ENCODE measurements at places on chromosomes 6 and 20.

DNA sequence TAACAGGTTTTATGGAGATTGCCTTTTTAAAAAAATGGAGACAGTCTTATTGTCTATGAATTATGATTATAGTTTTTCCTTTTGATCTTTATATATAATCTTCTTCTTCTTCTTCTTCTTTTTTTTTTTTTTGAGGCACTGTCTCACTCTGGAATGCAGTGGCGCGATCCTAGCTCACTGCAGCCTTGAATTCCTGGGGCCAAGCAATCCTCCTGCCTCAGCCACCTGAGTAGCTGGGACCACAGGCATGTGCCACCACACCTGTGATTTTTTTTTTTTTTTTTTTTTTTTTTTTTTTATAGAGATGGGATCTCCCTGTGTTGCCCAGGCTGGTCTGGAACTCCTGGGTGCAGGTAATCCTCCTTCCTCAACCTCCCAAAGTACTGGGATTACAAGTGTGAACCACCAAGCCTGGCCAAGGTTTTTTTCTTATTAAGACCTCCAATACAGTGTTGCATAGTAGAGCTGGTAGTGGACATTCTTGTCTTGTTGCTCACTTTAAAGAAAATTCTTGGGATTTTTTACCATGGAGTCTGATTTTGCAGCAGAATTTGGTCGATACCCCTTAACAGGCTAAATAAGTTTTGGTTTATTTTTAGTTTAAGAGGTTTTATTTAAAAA, 46.5 kb downstream of the STK4 start:
- DNase-seq = no peak

DNA sequence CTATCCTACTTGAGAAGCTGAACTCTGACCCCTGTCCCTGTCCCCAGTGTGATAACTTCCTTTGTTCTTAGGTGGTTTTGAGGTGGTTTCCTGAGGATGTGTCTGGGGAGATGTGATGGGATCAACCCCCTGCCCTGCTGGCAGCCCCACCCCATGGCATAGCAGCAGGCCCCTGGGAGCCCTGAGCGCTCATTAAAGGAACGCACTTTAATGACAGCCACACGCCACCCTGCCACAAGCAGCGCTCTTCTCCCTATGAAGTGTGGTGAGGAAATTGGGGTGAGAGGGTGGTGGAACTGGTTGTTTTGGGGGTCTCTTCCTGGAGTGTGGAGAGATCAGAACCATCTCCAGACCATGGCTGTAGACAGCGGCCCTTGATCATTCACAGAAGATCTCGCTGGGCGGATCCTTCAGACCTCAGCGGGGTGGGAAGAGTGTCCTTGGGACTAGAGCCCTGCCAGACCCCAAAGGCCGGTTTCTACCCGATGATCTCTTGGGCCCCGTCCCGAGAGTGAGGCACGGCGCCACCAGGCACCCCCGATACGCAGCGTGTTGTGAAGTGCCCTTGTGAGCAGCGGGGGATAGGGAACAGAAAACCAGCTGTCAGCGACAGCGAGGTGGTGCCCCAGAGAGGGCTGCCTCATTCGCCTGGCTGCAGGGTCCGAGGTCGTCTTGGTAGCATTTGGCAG, 45.4 kb downstream of the SYNJ2 start:
- DNase-seq = no peak

- DNase-seq = peak; percentile 87
Observed at GRCh38 chr20:56433880-56434255, 21.8 kb downstream of the CASS4 start.

GRCh38 chr6:54921891-54922290, 75.3 kb downstream of the FAM83B start:
- no peak for DNase-seq

- no peak for DNase-seq
Observed at GRCh38 chr6:20800229-20800628, 266.0 kb downstream of the CDKAL1 start.

DNA sequence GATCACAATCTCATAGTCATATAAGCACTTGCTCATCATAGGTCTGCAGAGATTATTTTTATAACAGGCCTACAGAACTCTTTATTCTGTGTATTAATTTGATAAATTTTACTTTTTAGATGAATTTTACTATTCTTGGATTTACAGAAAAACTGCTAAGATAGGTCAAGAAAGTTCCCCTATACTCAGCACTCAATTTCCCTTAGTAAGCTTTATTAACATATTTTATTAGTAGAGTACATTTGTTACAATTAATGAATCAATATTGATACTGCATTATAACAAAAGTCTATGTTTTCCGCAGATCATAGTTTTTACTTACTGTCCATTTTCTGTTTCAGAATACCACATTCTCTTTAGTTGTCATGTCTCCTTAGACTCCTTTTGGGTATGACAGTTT, 148.9 kb downstream of the GRM1 start:
- DNase-seq = no peak

GRCh38 chr20:50930139-50930975, 880 bp downstream of the ADNP start:
- DNase-seq = no peak

GRCh38 chr6:115717472-115717871, 343.2 kb downstream of the FRK start:
- DNase-seq = no peak

- no peak for DNase-seq
Observed at GRCh38 chr6:37177077-37177934, 7.4 kb downstream of the PIM1 start.

GRCh38 chr6:1321738-1322137, 9.8 kb downstream of the FOXQ1 start:
- DNase-seq = no peak

- no peak for DNase-seq
Observed at GRCh38 chr6:170269846-170270541, 20.9 kb downstream of the DLL1 start.

GRCh38 chr20:25097498-25097897, 15.6 kb upstream of the VSX1 start:
- no peak for DNase-seq

DNA sequence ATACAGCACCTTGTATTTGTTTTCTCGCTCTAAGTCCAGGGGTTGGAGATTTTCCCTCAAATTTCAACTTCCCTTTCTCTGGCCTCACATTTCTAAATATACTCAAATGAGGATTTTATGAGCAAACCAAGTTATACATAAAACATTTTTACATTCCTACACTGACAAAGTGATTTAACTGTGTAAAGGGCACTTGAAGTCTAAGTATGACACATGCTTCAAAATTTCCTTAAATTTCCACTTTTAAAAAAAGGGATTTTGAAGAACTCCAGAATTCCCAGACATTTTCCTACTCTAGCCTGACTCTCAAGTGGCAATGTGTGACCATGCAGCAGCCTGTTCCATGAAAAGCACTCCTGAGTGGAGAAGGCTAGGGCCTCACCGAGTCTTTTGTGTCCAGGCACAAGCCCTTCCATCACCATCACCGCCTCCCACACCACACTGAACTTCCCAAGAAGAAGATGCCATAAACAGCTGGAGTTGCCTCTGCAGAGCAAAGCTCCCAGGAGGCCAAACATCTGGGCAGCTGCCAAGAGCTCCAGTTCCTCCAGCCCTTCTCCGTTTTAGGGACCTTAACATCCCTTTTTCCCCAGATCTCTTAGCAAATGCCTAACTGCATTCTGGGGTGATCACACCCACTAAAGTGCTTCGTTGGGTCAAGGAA, 68.9 kb downstream of the NCR2 start:
- no peak for DNase-seq

DNA sequence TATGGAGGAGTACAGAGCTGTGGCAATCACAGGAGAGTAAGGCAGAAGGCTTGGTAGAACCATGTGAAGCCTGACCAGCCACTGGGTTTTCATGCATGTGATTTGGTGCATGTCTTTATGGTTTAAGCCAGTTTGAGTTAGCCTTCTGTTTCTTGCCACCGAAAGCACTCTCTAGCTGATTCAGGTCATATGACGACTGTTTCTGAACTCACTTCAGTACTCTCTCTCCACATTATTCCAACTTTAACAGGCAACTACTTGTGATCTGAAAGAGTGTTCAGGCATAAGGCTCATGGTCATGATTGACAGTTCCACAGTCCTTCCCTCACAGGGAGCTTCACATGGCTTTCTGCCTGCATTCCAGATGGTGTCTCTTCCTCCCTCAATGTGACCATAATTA, 63.3 kb upstream of the TAB2 start:
- no peak for DNase-seq

GRCh38 chr20:5991623-5992441, 41.4 kb downstream of the MCM8 start:
- DNase-seq = peak; percentile 34

- DNase-seq = no peak
Observed at GRCh38 chr6:160305926-160306713, 42.1 kb upstream of the SLC22A3 start.

DNA sequence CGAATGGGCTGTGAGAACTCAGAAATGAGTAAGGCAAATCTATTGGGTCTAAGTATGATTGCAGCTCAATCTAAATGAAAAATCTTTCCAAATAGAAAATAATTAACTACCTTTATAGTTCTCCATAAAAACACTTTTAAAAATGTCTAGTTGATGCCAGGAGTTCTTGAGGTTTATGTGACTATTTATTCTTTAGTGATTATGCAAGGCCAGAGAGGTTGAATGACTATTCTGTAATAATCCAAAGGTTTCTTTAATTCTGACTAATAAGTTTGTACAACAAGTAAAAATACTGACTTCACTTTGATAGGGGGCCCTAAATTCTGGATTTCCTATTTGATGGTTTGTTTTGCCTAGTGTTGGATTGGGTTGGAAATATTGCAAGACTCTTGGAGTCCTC, 461.2 kb downstream of the EPM2A start:
- no peak for DNase-seq

DNA sequence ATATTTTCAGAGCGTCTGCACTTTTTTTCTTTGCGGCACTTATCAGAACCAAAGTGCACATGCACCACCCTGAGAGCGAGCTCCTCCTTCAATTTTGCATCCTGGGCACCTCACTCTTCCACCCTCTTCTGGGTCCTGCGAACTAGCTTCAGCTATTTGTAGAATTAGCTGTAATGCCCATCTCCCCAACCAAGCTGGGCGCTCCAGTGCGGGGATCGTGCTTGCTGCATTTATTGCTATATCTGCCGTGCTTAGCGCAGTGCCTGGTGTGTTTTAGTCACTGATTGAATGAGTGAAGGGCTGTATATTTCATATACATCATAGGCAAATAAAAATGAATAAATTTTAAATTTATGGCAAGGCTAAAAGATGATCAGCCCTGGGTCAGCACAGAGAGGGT, 75.8 kb downstream of the KCNB1 start:
- no peak for DNase-seq

DNA sequence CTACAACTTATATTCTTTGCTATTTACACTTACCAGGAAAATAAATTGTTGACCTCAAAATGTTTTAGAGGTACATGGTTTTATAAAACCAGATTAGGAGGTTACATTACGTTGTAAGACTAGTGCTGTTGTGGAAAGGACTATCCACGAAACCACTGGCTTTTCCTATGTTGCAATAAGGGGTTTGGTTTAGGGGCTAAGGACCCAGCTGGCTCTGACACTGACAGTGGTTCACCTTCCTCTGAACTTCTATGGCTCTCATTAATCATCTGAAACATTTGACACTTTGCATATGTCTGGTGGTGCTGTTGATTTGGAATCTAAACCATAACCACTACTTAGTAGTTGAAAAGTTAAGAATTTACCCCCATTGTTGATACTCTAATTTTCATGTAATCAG, 186.7 kb downstream of the NKAIN2 start:
- no peak for DNase-seq

- no peak for DNase-seq
Observed at GRCh38 chr6:101728956-101729355, 335.4 kb downstream of the GRIK2 start.

- peak; percentile 54 for DNase-seq
Observed at GRCh38 chr6:16130932-16131387, 2.1 kb downstream of the MYLIP start.

DNA sequence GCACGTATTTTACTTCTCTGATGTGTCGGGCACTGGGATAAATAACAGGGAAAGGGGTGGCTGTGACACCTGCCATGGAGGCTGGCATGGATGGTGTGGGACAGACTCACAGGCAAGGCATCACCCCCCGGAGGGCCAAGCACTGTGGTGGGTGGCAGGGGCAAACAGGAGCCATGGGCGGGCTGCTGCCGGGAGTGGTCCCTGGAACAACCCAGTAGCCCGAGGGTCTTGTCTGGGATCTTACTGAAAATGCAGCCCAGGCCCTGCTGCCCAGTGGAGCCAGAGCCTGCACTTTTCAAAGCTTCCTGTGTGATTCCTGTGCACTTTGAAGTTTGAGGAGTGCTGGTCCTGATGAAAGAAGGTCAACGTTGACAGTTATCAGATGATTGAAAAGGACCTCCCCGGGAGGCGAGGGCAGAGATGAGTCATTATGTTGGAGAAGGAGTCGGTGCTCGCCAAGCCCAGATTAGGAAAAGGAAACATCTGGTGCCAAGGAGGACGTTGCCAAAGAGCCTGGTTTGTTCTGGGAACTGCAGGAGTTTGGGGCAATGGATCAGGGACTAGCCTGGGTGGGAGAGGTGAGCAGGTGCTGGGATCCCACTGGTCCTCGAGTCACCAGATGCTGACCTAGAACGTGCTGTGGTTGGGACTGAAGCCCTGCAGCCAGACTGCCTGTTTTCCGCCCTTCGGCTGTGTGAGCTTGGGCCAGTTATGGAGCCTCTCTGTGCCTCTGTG, 130.0 kb upstream of the GGTLC1 start:
- no peak for DNase-seq

- no peak for DNase-seq
Observed at GRCh38 chr20:24691901-24692351, 222.5 kb downstream of the SYNDIG1 start.

- no peak for DNase-seq
Observed at GRCh38 chr6:47360388-47360787, 50.7 kb upstream of the TNFRSF21 start.

- DNase-seq = no peak
Observed at GRCh38 chr6:116136373-116136772, 10.4 kb upstream of the COL10A1 start.

DNA sequence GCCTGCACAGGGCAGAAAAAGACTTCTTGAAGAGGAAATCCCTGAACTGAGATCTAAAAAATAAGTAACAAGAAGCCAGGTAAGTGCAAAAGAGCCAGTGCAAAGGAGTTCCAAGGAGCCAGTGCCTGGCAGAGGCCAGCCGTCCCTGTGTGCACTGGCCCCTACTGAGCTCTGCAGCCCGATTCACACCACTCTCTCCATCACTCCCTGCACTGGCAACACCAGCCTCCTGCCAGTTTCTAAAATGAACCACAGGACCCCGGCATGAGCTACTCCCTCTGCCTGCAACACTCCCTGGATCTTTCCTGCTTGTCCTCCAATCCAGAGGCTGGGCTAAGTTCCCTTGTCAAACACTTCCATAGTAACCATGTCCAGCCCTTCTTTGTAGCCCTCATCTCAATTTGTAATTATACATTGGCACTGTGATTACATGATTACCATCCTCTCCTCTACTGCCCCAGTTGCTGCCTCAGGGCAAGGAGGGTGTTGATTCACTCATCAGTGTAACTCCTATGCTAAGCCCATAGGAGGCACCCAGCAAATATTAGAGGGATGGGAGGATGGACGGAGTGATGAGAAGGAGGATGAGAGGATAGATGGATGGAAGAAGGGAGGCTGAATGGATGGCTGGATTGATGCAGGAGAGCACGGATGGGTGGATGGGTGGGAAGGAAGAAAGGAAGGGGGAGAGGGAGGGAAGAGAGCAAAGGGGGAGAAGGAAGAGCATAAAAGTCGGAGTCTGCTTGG, 49.3 kb downstream of the SIRPA start:
- DNase-seq = no peak

Data from GM04503 (cell line).